ENCODE measurements at places on chromosomes 7 and 10. TPM values are rescaled to one million over a fixed set of nuclear protein-coding genes. Genes with fewer than 3 reads are reported as not detected.

DNA sequence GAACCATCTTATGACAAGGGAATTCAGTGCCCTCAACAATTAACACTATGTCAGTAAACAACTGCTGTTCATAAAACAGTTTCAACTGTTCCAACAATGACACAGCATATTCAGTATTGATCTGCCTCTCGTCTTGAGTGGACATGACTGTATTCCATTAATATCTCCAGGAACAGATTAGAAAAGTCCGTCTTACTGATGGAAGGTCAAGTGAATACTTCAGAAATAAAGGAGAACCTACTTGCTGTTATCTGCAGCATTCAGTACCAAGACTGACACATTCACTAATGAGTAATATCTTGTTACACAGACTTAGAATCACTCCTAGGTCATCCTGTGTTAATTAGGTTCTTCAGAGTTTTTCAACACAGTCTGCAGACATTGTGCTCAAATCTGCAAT lies 12.1 kb downstream of the KBTBD2 start:
- H3K4me3 ChIP-seq: no peak overlapping the region
- no peak overlapping the region for H3K27ac ChIP-seq
- DNase-seq: no peak
- no peaks in the 10 kb centered on the region for H3K27me3 ChIP-seq
- peaks cover 49% of the 10 kb centered on the region for H3K4me1 ChIP-seq

- H3K27ac ChIP-seq: no peak overlapping the region
- H3K36me3 ChIP-seq: no peaks in the 10 kb centered on the region
- no peak overlapping the region for H3K4me3 ChIP-seq
- no peaks in the 10 kb centered on the region for H3K4me1 ChIP-seq
- no peaks in the 10 kb centered on the region for H3K27me3 ChIP-seq
- DNase-seq: no peak
These were observed 118.5 kb downstream of the PCDH15 start for GRCh38 chr10:54682554-54682953.

The ADCY1 gene
- total RNA-seq: 1.2 TPM

The CLEC5A gene
- not detected for total RNA-seq

The GLI3 gene
- 0.18 TPM for total RNA-seq

DNA sequence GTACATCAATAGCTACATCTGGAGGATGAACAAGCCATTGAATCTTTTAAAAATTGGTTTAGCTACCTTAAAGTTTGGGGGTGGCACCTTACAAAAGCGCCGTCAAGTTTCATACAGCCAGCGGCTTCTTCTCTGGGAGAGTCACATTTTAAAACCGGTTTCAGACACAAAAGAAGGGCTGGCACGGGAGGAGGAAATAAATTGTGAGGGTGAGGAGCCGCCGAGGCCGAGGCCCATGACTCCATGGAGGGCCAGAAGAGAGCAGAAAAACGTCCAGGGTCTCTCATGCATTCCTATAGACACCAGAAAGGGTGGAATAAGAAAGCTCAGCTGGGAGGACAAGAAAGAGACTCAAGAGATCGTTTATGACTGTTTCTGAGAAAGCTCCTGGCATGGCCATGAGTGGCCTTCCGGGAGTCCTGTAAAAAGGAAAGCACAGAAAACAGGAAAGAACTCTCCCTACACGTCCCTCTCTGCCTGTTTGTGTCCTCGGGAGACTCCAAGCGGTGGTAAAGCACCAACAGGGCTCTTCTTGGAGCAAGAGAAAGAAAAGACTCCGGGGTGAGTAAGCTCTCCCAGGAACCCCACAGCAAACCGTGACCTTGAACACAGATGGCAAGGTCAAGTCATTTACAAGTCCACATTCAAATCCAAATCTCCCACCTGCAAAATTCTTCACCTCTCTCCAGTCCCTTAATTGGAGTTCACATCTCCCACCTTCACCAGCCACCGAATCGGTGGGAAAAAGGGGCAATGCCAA lies 1.8 kb downstream of the FRAT2 start:
- peaks cover 57% of the 10 kb centered on the region for H3K4me1 ChIP-seq
- H3K4me3 ChIP-seq: peak overlapping the region; percentile 83
- no peak for DNase-seq
- H3K27ac ChIP-seq: peak overlapping the region; percentile 86
- H3K36me3 ChIP-seq: peaks cover 15% of the 10 kb centered on the region

The SEMA3C gene
- total RNA-seq: not detected

GRCh38 chr7:105213611-105214010 lies 175.1 kb downstream of the SRPK2 start:
- H3K4me3 ChIP-seq: no peak overlapping the region
- no peaks in the 10 kb centered on the region for H3K27me3 ChIP-seq
- H3K4me1 ChIP-seq: peaks cover 71% of the 10 kb centered on the region
- no peak for DNase-seq
- H3K27ac ChIP-seq: no peak overlapping the region

GRCh38 chr10:93465806-93466675 lies 16.1 kb downstream of the MYOF start:
- peaks cover 30% of the 10 kb centered on the region for H3K4me1 ChIP-seq
- H3K27me3 ChIP-seq: no peaks in the 10 kb centered on the region
- DNase-seq: no peak
- H3K36me3 ChIP-seq: peaks cover 13% of the 10 kb centered on the region

The RBM20 gene
- 0.40 TPM for total RNA-seq

- no peak overlapping the region for H3K4me3 ChIP-seq
- no peaks in the 10 kb centered on the region for H3K36me3 ChIP-seq
- no peaks in the 10 kb centered on the region for H3K4me1 ChIP-seq
- DNase-seq: no peak
- no peaks in the 10 kb centered on the region for H3K27me3 ChIP-seq
- H3K27ac ChIP-seq: no peak overlapping the region
These were observed 55.0 kb downstream of the HDAC9 start for GRCh38 chr7:18550574-18550973.

- peak; percentile 24 for DNase-seq
- H3K36me3 ChIP-seq: peaks cover 40% of the 10 kb centered on the region
- H3K4me1 ChIP-seq: no peaks in the 10 kb centered on the region
- no peak overlapping the region for H3K27ac ChIP-seq
- H3K27me3 ChIP-seq: no peaks in the 10 kb centered on the region
- H3K4me3 ChIP-seq: no peak overlapping the region
These were observed 138.2 kb downstream of the SNX13 start for GRCh38 chr7:17802056-17802455.

The PRKG1 gene
- not detected for total RNA-seq

DNA sequence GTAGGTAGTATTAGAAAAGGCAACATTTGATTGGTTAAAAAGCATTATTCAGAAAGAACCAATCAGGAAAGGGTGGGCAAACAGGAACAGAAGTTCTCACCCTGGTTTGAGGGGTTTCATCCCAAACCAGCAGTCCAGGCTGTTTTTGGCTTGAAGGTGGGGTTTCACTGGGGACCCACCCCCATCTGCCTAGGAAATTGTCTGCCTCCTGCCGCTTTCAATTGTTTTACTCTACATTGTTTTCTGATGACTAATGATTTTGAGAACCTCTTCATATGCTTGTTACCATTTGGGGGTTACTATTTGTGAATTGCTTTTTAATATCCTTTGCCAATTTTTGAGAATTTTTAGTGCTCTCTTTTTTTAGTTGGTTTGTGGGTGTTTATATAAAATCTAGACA lies 3.3 kb upstream of the PCBD1 start:
- no peaks in the 10 kb centered on the region for H3K36me3 ChIP-seq
- no peaks in the 10 kb centered on the region for H3K27me3 ChIP-seq
- no peak overlapping the region for H3K4me3 ChIP-seq
- DNase-seq: no peak
- no peak overlapping the region for H3K27ac ChIP-seq
- peaks cover 26% of the 10 kb centered on the region for H3K4me1 ChIP-seq

DNA sequence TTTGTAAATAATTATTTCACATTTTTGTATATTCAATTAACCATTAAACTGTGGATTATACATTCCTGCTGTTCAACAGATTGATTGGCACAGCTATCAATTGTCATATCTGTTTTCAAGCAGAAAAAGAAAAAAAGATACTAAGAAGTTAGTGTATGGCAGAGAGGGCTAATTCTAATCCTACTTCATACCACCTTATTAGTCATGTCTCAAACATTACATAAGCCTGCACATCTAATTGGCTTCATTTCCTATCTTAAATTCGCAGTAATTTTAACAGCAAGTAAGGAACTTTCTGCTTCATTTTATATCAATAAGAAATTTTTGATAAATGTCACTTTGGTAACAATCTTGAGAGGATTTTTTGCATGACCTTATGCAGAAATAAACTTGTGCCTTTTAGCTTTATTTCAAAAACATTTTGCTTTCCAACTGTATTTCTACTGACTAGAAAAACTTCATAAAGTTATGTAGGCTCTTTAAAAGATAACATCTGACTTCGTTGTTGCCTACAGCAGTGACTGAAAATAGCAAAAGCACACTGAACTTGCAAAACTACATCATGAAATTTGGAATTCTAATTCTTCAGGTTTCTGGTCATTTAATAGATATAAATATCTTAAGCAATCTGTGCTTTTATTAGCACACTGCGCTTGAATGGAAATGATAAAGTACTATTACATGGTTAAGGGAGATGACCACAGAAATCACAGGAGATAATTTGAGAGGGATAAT lies 111.5 kb downstream of the SEMA3C start:
- H3K27me3 ChIP-seq: no peaks in the 10 kb centered on the region
- no peak overlapping the region for H3K4me3 ChIP-seq
- H3K27ac ChIP-seq: no peak overlapping the region
- no peaks in the 10 kb centered on the region for H3K36me3 ChIP-seq

The GNAT3 gene
- not detected for total RNA-seq

- no peak overlapping the region for H3K27ac ChIP-seq
- H3K4me3 ChIP-seq: no peak overlapping the region
- H3K36me3 ChIP-seq: peaks cover 19% of the 10 kb centered on the region
- peaks cover 45% of the 10 kb centered on the region for H3K4me1 ChIP-seq
- no peak for DNase-seq
These were observed 8.6 kb downstream of the IPMK start for GRCh38 chr10:58258977-58259692.

The NKX2-3 gene
- total RNA-seq: not detected

The GDF2 gene
- total RNA-seq: not detected

- H3K4me3 ChIP-seq: no peak overlapping the region
- H3K4me1 ChIP-seq: no peaks in the 10 kb centered on the region
- H3K27ac ChIP-seq: no peak overlapping the region
- peaks cover 3% of the 10 kb centered on the region for H3K27me3 ChIP-seq
These were observed 165.9 kb upstream of the PODXL start for GRCh38 chr7:131722371-131722770.

DNA sequence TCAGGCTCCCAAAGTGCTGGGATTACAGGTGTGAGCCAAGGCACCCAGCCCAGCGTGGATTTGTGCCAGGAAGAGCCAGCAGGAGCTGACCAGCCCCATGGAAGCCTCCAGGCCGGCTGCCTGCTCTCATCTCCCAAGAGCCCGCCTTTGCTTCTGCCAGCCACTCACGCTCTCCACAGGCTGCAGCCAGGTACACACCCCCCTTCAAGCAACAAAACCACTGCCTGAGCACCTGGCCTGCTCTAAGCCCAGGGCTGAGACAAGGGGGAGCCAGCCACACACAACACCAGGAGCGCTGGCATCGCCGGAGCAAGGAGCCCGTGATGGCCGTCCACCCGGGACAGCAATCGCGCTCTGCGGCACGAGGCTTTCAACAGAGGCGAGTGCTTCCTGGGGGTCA lies 34.5 kb downstream of the MAD1L1 start:
- no peaks in the 10 kb centered on the region for H3K27me3 ChIP-seq
- H3K27ac ChIP-seq: no peak overlapping the region
- H3K36me3 ChIP-seq: peaks cover 31% of the 10 kb centered on the region
- H3K4me3 ChIP-seq: no peak overlapping the region
- no peak for DNase-seq

The FXYD4 gene
- not detected for total RNA-seq

GRCh38 chr10:35927341-35927740 lies 285.2 kb upstream of the FZD8 start:
- H3K36me3 ChIP-seq: no peaks in the 10 kb centered on the region
- H3K4me1 ChIP-seq: no peaks in the 10 kb centered on the region
- no peak for DNase-seq
- H3K4me3 ChIP-seq: no peak overlapping the region
- no peak overlapping the region for H3K27ac ChIP-seq

DNA sequence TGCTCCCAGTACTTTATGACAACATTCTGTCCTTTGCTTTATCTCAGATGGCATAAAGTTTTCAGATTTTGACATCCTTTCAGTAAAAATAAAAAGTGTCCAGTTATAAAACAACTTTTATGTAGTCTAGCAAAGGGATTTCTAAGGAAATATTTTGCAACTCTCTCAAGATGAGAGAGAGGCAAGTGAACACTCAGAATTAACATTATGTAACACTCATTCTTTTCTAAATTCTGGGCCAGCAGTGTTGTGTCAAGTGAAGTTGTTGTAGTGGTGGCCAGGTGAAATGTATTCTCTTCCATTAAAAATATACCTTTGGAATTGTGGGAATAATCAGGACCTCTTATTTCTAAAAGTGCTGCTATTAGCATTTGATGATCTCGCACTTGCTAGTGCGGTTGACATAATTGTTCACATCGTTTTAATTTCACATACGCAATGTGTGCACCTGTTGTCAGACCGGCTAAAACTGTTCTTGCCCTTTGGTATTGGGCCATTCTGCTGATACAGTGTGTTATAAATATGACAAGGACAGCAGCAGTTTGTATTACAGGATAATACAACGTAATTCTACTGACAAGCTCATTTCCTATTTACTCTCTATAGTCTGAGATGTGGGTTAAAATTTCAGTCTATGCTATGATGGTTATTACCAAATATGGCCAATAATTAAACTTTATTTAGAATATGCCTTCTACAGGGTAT lies 23.8 kb downstream of the CPED1 start:
- no peak overlapping the region for H3K27ac ChIP-seq
- no peaks in the 10 kb centered on the region for H3K36me3 ChIP-seq
- H3K4me3 ChIP-seq: no peak overlapping the region
- no peak for DNase-seq

The TAS2R16 gene
- not detected for total RNA-seq

The FAM237B gene
- total RNA-seq: not detected

- DNase-seq: no peak
- no peaks in the 10 kb centered on the region for H3K4me1 ChIP-seq
- H3K36me3 ChIP-seq: no peaks in the 10 kb centered on the region
- no peak overlapping the region for H3K4me3 ChIP-seq
- H3K27ac ChIP-seq: no peak overlapping the region
These were observed 101.1 kb downstream of the MAGI2 start for GRCh38 chr7:79352323-79352722.

The HOXA13 gene
- total RNA-seq: not detected

The TRPV5 gene
- total RNA-seq: not detected

DNA sequence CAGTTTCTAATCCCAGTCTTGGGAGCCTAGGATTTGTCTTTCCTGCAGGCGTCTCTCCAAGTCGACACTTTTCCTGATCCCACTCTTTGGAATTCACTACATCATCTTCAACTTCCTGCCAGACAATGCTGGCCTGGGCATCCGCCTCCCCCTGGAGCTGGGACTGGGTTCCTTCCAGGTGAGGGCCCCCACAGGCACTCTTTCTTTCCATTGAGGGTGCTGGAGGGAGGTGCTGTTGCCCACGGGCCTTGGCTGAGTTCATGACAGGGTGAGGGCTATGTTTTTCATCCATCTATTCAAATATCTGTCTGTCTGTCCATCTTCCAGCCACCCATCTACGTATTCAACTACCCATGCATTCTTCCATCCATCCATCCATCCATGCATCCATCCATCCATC lies 12.6 kb downstream of the GHRHR start:
- no peak overlapping the region for H3K27ac ChIP-seq
- H3K4me1 ChIP-seq: peaks cover 2% of the 10 kb centered on the region
- H3K27me3 ChIP-seq: peaks cover 24% of the 10 kb centered on the region
- DNase-seq: no peak
- H3K4me3 ChIP-seq: no peak overlapping the region

The TMEM176A gene
- total RNA-seq: not detected

- peaks cover 13% of the 10 kb centered on the region for H3K4me1 ChIP-seq
- no peak for DNase-seq
- H3K4me3 ChIP-seq: no peak overlapping the region
These were observed 56.5 kb upstream of the SP4 start for GRCh38 chr7:21371360-21371759.
